ENCODE measurements at places on chromosomes 5 and 9.
A peak's percentile ranks its signal among the peaks of the same experiment; 100 is the strongest.

GRCh38 chr9:121862371-121863332 lies 211.2 kb downstream of the DAB2IP start:
- no peak for DNase-seq

DNA sequence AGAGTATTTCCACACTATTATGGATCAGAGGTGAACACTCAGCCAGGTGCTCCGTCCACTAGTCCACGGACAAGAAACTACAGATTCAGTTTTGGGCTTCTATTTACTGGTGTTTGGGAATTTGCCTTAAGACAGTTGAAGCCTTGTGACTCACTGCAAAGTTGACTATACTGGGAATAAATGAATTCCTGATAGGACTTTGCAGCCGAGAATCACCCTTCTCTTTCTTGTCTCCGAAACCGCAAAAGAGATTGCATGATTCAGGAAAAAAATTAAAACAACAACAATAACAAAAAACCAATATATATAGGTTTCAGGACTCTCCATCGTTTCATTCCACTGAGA lies 716 bp downstream of the TMEM171 start:
- no peak for DNase-seq

GRCh38 chr9:92562461-92562967 lies 26.7 kb upstream of the ECM2 start:
- no peak for DNase-seq

GRCh38 chr5:145979270-145980223 lies 43.2 kb downstream of the SH3RF2 start:
- no peak for DNase-seq

GRCh38 chr9:123763910-123764588 lies 165.9 kb downstream of the DENND1A start:
- no peak for DNase-seq

GRCh38 chr5:34452170-34452828 lies 203.8 kb upstream of the RAI14 start:
- DNase-seq: no peak

DNA sequence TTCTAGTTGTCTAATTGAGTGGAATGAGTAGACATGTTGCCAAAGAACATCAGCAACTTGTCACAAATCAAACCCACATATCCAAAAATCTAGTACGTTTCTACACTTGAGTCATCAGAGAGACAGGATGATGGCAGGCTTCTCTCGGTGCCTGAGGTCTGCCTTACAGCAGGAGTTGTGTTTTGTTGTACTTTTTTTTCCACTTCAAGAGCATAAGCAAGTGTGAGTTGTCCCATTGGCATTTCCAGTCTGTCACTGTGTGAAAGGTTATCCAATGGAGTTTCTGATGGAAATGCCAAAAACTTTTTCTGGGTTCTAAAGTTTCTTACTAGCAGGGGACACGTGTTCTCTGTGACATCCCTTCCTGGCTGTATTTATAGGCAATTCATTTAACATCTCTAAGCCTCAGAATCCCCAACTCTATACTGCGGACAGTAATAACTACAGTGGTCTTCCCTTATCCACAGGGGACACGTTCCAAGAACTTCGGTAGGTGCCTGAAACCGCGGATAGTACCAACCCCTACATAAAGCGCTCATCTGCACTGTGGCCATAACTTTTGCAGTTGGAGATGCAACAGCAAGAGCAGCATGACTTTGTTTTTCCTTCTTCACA lies 246.5 kb downstream of the SYK start:
- no peak for DNase-seq

- no peak for DNase-seq
These were observed 964.3 kb upstream of the NUDT12 start for GRCh38 chr5:104526866-104527265.

GRCh38 chr5:78730300-78731094 lies 81.9 kb upstream of the LHFPL2 start:
- DNase-seq: no peak

- no peak for DNase-seq
These were observed 50.7 kb downstream of the PRRC1 start for GRCh38 chr5:127568166-127568565.

GRCh38 chr9:38018958-38019602 lies 49.9 kb downstream of the SHB start:
- DNase-seq: no peak

DNA sequence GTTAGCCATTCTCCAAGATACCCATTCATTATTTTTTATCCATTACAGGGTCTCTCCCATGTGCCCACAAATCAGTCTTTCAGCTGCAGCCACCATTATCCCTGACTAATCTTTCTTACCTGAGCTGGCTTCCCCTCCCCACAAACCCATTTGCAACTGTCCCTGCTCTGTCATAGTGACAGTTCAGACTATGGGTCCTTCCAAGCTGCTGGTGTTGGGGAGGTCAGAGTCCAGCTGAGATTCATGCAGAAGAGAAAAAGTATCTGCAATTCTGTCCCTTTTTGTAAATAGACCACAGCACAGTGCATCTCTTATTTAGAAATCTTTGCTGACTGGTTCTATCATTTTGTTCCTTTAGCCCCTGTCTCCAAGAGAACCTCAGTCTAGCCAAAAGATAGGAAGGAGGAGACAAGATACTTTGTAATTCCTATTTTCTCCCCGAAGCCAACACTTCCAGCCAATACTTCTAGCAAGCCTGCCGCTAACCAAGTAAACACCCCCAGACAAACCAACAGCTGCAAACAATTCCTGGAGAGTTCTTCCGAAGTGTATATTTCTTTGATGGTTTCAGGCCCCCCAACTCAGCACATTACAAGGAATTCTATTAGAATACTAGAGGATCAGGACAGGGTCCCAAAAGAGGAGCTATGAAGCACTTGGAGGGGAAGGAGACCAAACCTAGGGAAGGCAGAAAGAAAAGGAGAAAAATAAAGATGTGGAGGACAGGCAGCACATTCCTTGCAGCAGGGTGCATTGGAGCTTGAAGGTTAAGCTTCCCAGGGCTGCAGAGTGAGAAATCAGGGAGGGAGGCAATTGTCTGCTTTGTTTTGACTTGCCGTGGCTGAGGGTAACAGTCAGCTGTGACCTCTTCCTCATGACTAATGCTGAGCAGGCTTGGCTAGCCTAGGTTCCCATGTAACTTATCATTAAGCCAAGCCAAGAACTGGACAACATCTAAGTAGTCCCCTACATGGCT lies 148.5 kb downstream of the SGCD start:
- DNase-seq: no peak

GRCh38 chr5:160418561-160419457 lies at the start of gene SLU7:
SLU7 (minus strand) TSS chr5:160419081; CDS start chr5:160415294, 3,787 bp downstream.
- DNase-seq: peak; percentile 95

GRCh38 chr5:73946278-73946677 lies 320.3 kb downstream of the ARHGEF28 start:
- DNase-seq: no peak

Measured in CD4-positive, alpha-beta T cell treated with Interleukin-4 for 1 hour (primary cell).